ENCODE measurements at places on chromosomes 12 and 14.

DNA sequence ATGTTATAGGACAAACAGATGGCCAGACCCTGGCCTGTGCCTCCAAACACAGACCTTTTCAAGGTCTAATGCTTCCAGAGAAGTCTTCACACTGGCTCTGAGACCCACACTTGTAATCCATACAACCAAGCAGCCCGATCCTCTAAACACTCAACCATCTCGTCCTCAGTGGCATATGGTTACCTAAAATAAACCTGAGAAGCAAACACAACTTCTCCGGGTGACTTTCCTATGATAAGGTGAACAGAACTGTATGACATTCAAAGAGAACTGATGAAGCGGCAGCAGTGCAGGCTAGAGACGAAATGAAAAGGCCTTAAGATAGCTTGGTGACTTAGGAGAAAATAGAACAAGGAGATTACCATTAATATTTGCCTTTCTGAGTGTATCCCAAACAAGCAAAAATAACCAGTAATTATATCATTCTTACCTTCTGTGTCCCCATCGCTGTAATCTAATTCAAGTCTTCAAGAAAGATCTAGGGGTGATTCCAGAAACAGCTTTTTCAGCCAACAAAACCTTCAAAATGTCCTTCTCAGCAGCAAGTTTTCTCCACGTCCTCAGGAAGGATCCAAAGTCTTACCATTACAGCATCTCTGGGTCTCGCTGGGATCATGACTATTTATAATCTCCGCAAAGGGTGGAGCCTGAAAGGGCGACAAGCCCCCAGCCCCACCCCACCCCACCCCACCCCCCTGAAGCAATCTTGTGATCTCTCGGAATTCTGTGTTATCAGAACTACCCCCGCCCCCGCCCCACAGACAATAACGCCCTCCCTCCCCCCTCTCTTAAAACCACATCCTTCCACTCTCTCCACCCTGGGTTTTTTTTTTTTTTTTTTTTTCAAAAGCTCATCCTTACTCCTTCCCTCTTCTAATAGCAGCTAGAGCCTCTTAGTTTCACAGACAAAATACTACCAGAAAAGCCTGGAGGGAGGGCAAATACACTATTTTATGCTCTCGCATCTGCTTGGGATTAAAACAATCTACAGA is at the start of gene SLC2A3:
SLC2A3 (minus strand) TSS at position 598 of the 992 bp plus-strand sequence; CDS start at position 445, 153 bp downstream.
- peak; percentile 45 for DNase-seq

DNA sequence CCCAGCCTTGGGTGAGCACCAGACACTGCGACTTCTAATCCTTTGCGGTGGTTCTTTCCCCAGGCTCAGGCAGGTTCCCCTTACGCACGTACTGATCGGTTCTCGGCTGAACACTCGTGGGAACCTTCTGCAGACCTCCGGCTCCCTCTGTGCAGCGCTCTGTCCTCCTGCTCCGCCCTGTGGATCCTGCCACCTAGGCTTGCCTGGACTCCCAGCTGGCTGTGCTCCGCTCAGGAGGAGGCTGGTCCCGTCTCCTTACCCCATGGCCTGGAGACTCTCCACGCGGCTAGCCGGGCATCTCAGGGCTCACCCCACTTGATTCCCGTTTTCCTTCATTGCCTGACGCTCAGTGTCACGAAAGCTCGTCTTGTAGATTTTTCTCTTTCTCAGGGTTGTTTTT is 34.7 kb downstream of the TNFAIP2 start:
- DNase-seq: no peak

GRCh38 chr14:69547701-69548348 is 26.8 kb downstream of the CCDC177 start:
- no peak for DNase-seq

DNA sequence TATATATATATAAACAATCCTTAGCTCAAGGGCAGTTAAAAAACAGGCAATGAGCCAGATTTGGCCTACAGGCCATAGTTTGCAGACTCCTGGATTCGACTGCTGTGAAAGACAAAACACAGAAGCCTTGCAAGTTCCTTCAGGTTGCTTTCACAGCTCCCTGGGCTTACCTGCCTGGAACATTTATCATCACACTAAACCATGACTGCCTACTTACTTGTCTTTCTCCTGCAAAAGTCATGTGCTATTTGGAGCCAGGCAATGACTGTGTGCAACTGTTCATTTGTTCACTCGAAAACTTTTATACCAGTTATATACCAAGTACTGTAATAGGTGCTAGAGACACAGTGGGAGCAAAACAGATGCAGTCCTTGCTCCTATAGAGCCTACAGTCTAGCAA is 2.2 kb upstream of the RPS6KA5 start:
- DNase-seq: no peak

- no peak for DNase-seq
Measured at GRCh38 chr12:21502164-21502496, 541 bp downstream of the GOLT1B start.

DNA sequence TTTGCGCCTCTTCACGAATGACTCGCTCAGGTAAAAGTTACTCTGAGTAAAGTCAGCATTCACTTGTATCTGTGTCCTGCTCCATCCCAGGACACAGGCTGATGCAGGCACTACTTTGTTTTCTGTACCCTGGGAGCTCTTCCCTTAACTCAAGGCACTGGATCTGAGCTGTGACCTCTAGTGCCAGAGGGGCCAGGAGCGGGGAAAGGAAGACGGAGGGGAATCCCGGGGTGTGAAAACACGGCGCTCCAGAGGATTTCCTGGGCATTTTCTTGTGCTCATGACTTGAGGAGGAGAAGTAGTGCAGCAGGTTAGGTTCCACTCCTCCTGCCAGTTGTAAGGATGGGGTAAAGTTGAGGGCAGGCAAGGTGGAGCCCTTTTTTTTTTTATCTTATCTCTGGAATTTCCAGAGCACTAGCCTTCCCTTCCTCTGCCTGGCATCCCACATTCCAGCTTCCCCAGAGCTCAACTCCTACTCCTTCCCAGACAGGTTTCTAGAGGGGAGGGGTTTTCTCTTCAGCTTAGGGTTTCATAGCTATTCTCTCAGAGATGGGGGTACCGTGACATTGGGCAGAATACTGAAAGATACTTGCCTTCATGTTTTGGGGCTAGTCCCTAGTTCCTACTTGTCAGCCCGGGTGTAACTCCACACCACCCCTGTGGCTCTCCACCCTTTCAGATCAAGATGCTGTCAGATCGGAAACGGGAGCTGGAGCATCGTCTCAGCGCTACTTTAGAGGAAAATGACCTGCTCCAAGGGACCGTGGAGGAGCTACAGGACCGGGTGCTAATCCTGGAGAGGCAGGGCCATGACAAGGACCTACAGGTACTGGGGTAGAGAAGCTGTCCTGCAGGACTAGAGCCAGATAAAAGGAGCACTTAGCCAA is 52.3 kb downstream of the RAB35 start:
- no peak for DNase-seq

DNA sequence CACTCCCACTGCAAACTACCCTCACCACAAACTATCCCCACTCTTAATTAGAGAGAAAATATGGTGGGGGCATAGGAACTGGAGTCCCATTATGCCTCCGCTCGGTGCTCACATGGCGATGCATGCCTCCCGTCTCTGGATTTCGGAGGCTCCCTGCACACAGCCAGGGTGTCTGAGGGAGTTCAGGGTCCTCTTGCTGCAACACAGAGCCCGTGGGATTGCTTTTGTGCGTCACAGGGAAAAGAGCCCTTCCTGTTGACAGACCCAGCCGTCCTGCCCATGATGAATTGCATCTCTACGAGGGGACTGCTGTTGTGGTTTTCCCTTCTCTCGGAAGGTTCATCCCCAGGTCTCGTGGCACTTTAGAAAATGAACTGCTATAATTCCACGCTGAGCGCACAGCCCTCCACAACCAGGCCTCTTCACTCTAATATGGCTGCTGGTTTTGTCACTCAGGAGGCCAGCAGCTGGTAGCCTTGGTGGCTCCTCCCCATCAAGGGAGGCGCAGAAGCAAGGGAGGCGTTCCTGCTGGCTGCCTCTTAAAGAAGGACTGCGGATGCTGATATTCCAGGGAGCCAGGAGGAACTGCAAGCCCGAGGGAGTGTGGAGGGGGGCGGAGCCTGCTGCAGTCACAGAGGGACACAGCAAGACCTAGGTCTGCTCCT is 158.0 kb downstream of the KCNA5 start:
- no peak for DNase-seq

GRCh38 chr14:88452231-88452630 is 66.8 kb downstream of the SPATA7 start:
- DNase-seq: no peak

- no peak for DNase-seq
Measured at GRCh38 chr12:66590275-66590985, 88.4 kb downstream of the GRIP1 start.

DNA sequence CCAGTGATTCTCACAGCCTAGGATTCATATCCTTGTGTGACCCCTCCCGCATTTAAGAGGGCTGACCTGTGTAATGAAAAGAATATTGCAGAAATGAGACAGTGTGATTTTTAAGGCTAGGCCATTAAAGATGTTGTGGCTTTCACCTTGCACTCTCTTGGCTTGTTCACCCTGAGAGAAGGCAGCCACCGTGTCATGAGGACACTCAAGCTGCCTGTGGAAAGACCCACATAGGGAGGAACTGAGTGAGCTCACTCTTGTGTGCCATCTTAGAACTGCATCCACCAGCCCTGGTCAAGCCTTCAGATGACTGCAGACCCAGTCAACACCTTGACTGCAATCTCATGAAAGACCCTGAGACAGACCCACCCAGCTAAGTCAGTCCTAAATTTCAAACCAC is 46.3 kb upstream of the TMPO start:
- no peak for DNase-seq

DNA sequence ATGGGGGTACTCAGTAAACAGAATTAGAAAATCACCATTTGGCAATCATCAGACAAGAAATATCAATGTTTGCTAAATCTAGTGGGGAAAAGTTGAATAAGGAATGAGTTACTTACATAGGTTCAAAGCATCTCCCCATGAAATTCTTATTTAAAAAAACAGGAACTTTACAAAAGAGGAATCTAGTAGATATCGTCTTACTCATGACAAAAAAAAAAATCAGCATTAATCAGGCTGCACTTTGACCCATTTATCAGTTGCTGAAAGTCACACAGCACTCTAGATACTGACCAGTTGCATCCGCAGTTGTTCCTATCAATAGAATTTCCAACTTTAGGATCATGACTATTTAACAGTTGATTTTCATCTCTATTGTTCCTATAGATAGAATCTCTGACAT is 5.8 kb upstream of the DICER1 start:
- DNase-seq: no peak

DNA sequence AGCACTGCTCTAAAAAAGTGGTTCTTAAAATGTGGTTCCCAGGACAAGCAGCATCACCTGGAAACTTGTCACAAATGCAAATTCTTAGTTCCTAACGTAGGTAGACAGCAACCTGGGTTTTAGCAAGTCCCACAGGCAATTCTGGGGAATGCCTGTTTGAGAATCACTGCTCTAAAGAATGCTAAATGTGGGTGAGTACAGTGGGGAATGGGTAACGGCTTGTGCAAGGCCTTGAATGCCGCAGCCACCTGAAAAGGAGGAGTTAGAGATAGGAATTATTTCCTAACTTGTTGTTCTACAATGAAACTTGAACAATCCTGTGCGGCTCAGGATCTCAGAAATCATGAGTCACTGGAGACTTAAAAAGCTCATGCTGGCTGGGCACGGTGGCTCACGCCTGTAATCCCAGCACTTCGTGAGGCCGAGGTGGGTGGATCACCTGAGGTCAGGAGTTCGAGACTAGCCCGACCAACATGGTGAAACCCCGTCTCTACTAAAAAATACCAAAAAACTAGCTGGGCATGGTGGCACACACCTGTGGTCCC is 34.9 kb downstream of the GNS start:
- DNase-seq: no peak

DNA sequence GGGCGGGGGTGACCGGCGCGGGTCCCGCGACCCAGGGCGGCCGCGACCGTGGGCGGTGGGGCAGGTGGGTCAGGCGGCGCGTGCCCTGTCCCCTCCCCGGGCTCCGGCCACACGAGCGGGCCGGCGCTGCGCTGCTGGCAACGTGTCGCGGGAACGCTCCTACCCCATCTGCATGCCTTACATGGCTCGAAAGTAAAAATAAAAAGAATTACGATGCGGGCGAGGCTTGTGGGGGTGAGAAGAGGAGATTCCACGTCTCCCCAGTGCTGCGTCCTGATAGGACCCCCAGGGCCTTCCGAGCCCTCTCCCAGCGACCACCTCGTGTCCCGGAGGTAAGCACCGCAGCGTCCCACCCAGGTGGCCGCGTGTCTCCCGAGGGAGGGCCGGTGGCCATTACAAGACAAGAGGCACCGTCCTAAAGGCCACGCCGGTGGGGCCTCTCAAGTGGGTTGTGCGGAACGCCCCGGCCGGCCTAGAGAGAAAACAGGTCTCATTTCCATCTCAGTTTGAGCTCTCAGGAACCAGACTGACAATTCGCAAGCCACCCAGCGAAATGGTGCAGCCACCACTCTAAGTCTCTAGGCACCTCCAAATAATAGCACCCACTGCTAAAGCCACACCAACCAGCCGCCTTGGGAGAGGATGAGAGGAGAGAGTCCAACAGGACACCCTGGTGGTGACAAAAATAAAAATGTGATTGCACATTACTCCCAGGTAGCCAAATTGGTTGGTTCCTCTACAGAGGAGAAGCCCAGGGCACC is 612 bp upstream of the FOXN3 start:
- DNase-seq: peak; percentile 62

DNA sequence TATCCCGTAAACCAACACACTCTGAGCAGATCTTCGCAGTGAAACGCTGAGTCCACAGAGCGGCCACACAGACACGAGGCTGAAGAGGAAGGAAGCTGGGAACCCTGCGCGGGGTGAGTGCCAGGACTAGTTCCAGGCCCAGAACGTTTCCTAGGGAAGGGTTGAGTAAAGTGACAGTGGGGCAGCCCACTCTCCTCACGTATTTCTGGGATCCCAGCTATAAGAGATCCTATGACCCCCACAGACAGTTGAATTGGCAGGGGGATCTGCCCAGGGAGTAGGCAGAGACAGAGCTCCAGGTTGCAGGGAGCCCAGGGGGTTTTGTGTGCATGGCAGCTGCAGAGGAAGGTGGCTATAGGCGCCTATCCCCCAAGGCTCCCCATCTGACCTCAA is 51.1 kb downstream of the GTF2A1 start:
- DNase-seq: no peak

GRCh38 chr12:118498171-118498570 is 121.8 kb downstream of the SUDS3 start:
- no peak for DNase-seq

DNA sequence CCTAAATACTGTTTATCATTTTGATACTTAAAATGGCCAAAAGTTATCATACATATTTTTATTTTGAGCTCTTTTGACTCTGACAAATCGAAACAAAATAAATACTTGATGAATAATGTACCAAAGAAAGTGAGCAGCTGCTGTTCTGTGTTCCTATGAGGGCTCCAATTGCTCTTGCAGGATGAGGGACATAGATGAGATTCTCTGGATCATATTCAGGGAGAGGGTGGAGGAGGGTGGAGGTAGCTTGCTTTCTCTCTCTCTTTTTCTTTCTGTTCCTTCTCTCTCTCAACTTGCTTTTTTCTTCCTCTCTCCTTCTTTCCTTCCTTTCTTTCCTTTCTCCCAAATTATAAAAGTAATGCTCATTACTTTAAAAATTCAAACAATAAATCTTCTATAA is 8.9 kb upstream of the MYH7 start:
- DNase-seq: no peak
